ENCODE measurements at places on chromosomes 5 and 9. TPM values are rescaled to one million over a fixed set of nuclear protein-coding genes. Genes with fewer than 3 reads are reported as not detected.

FAM221B gene
- polyA plus RNA-seq, result 0.10 TPM

GRCh38 chr5:172282272-172283019 lies 1.1 kb downstream of the UBTD2 start:
- DNase-seq, result no peak

- no peak for DNase-seq
Observed at GRCh38 chr5:68431186-68431585, 215.6 kb downstream of the PIK3R1 start.

DNA sequence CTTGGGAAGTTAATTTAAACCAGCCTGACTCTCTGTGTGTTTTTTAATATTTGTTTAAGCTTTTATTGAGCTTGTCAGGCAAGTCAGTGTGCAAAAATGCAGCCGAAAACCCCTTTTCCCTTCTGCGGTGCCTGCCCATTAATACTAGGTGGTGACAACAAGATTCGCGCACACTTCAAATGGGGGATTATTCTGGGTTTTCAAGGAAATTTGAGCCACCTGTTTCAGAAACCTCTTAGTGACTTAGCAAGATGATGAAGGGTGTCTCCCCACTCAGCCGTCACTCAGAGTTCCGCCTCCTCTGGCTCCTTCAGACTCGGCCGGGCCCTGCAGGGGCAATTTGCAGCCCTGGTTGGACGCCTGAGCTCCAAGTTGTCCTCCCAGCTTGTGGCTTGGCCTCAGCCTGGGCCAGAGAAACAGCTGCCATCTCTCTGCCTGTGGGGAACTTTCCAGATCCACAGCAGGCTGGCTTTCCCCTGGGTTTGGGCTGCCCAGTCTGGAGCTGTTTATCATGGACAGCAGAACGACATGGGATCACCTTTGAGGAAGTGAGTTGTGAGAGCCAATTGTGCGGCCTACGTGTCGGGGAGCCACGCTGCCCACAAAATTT lies 75.9 kb downstream of the SPRY4 start:
- no peak for DNase-seq

GRCh38 chr5:103473725-103474124 lies 88.9 kb downstream of the NUDT12 start:
- no peak for DNase-seq

DNA sequence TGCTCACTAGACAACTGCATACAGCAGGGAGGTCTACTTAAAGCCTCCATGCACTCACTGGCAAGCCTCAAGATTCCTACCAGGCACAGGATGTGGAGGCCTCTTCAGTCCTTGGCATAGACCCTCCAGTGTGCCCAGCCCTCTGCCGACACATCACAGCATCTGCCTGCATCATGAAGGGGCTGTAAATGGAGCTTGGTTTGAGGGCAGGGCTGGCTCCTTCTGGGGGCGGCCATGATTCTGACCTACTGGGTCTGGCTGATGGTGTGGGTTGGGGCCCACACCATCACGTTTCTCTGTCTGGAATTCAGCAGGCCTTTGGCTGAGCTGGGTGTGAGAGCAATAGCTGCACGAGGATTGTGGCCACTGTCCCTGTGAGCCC lies 84.9 kb upstream of the SHB start:
- no peak for DNase-seq

DNA sequence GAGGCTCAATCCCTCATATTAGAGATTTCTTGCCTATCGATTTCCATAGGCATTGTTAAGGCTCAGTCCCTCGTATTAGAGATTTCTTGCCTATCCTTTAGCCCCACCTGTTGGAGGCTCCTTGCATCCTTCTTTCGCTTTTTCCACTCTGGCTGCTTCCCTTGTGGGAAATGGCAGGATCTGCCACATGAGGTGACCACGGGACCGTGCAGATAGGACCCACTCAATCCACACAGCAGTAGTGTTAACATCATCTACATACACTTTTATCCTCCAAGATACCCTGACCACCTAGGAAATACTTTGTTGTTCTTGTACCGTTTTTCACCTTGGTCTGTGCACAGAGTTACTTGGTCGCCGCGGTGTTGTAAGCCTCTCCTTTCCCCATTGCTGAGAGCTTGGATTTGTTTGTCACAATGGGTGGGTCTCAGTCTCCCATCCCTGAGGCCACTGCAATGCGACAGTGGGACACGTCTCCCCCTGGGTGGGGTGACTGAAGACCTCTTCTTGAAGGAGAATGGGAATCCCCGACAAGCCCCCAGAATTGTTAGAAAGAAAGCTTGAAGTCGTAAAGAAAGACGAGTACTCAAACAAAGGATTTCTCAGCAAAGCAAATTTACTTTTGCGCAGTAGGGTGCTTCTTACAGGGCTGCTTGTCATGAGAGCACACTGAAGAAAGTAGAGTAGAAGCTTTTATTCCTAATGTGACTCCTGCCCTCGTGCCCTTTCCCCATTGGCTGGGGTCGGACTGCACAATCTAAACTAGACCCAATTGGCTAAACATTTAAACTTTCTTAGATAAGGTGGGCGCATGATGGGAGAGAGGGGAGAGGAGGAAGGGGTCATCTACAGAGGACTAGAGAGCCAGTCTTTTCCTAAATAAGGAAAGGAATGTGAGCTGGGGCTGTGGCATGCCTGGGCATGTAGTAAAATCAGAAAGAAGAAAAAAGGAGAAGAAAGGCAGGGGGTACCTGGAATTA lies 19.8 kb downstream of the IFT74 start:
- DNase-seq, result no peak

TTC16 gene
- 0.23 TPM for polyA plus RNA-seq

DNA sequence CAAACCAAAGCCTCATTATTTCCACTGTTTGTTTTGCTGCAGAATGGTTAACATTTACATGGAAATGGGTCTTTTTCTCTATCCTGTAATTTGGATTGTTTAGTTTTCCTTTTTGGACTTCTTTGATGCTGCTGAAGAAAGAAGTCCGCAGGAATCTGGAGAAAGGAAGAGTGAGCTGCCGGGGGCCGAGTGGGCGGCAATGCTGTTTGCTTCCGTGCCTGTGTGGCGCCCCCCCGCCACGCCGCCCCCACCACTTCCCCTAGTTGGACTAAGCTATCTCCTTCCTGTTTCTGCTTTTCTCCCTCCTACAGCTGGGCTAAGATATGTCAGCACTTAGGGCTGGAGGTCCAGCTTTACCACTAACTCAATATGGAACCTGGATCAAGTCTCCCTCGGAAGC lies 39.7 kb downstream of the ACTL7B start:
- DNase-seq, result no peak

DNA sequence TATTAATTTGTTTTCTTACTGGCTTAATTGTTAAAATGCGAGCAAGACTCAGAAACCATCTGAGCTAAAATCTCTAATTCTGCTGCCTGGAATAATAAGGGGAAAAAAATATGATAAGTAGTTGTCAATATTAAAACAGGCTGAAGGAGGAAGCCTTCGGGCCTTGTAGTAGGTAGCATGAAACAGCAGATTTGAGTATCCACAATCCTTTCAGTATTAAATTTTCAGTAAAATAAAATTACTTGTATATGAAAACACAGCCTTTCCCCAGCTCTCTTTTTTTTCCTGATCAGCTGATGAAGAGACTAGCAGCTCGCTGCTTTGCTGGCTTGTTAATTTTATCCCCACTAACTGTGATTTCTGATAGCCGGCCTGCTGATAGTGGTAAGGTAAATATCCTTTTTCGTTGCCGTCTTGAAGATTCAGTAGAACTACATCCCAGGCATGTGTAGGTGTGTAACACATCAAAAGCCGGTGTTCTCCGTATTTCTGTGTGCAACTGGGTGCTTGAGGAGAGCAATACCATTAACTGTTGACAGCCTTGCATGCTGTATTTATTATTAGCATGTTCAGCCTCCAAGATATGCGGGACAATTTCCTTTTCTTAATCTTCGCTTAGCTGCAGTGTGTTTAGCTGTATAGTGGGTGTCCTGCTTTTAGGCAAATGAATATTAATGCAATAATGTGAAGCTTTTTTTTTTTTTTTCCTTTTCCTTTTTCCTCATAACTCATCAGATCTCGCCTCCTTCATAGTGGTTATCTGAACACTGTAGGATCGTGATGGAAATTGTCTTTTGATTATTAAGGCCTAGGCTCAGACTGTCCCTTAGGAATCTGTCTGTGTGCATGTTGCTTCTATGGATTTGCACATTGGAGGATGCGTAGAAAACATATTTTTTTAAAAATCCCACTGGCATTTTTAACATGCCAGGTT lies 144.6 kb downstream of the SMARCA2 start:
- DNase-seq, result no peak

GRCh38 chr5:120464627-120465435 lies 731 bp downstream of the PRR16 start:
- DNase-seq, result no peak

SNCB gene
- 0.42 TPM for polyA plus RNA-seq

F2RL1 gene
- 47.2 TPM for polyA plus RNA-seq

- no peak for DNase-seq
Observed at GRCh38 chr9:73981405-73981804, 515.7 kb upstream of the RORB start.

CAPSL gene
- polyA plus RNA-seq, result 6.2 TPM

ANKDD1B gene
- 7.4 TPM for polyA plus RNA-seq

DNA sequence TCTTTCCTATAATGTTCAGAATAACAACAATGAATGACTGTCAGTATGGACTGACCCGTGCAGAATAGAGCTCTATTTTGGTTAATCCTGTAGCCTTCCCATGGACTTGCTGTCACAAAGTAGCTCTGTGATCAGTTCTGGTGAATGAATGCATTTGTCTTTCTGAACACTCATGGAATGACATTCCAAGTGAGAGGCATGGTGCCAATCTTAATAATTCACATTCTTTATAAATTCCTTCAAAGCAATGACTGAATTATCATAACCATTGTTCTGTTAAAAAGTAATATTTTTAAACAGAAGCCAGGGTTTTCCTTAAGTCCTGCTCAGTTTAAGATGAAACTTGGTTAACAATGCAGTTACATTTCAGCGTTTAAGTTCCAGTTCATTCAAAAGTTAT lies 360.5 kb downstream of the ICE1 start:
- DNase-seq, result no peak

GRCh38 chr9:112288029-112288428 lies 45.4 kb downstream of the PTBP3 start:
- no peak for DNase-seq

- DNase-seq, result no peak
Observed at GRCh38 chr5:173497685-173498084, 118.8 kb downstream of the BOD1 start.

DNA sequence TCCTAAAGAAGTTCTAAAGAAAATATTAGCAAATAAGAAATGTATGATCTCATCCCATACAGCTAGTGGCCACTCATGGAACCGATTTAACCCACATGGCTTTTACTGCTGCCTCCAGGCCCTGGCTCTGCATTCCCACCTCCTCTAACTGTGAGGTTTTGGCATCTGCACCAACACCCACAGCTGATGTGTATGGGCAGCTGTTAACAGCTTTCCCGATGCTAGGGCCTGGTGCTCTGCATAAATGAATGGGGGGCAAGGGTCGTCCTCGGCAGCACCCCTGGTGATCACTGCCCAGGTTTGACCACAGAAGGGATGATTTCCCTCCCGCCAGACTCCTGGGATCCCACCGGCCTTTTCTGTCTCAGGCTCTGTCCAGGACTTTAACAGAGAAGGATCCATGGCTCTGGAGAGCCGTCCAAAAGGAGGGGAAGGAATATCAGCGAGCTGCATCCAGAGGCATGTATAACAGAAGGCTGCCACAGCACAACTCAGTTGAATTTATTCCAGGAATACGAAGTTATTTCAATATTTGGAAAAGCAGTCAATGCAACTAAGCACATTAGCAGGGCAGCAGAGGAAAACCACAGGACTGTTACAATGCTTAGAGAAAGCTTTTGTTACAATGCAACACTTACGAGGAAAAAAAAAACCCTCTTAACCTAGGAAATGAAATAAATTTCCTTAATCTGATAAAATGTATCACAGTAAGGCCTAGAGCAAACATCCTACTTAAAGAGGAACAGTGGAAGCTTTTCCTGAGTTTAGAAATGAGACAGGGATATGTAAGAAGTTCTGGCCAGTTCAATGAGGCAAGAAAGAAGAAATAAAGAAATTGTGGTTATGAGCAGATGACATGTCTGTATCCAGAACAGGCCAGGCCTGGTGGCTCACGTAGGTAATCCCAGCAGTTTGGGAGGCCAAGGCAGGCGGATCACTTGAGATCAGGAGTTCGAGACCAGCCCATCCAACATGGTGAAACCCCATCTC lies 63.1 kb downstream of the NACC2 start:
- DNase-seq, result no peak

- peak; percentile 40 for DNase-seq
Observed at GRCh38 chr5:57176350-57176857, 2.5 kb downstream of the GPBP1 start.

DNA sequence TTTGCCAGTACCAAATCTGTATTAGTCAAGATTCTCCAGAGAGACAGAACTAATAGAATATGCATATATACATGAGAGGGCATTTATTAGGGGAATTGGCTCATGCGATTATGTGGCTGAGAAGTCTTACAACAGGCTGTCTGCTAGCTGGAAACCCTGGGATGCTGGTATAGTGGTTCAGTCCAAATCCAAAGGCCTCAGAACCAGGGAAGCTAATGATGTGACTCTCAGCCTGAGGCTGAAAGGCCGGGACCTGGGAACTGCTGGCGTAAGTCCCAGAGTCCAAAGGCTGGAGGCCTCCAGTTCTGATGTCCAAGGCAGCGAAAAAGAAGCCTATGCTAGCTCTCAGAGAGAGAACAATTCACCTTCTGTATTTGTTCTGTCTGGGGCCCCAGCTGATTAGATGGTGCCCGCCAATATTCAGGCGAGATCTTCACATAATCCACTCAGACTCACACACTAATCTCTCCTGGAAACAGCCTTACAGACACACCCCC lies 84.1 kb downstream of the KIAA1958 start:
- DNase-seq, result no peak

COQ4 gene
- polyA plus RNA-seq, result 68.8 TPM

ROPN1L gene
- polyA plus RNA-seq, result 1.6 TPM

GABRB2 gene
- polyA plus RNA-seq, result 1.9 TPM

DMGDH gene
- 19.5 TPM for polyA plus RNA-seq

DNA sequence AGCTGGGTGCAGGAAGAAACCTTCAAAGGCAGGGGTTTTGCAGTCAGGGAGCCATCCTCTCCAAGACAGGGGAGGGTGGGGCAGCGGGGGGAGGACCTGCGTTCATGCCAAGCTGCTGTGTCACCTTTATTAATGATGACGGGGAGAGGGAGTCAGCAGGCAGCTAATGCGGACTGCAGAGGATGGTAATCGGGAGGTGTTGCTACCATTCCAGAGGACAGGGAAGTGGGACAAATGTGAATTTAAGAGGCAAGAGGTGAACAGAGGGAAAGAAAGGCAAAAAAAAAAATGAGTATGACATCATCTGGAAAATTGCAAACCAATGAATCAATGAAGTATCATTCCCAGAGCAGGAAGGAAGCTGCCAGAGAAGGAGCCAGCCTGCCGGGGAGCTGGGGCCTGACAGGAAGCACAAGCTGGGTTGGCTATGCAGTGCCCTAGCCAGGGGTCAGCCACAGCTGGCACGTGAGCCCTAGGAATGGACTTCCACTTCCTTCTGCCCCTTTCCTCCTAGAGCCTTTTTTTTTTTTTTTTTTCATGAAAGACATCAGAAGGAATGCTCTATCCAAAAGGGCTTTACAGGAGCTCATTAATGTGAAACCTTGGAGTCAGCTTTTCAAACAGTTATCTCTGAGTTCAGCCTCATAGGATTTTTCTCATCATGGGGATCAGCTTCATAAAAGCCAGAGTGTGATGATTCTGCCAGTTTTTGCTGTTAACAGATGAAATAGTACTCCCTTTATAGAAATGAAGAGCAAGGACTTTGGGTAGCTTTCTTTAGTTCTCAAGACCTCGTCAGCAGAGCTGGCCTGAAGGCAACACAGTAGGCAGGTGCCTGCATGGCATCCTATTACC lies 9.2 kb downstream of the INSYN2B start:
- DNase-seq, result no peak

Data from renal cortex interstitium (tissue), 15 donors.